ENCODE measurements at places on chromosomes 16 and 17.

DNA sequence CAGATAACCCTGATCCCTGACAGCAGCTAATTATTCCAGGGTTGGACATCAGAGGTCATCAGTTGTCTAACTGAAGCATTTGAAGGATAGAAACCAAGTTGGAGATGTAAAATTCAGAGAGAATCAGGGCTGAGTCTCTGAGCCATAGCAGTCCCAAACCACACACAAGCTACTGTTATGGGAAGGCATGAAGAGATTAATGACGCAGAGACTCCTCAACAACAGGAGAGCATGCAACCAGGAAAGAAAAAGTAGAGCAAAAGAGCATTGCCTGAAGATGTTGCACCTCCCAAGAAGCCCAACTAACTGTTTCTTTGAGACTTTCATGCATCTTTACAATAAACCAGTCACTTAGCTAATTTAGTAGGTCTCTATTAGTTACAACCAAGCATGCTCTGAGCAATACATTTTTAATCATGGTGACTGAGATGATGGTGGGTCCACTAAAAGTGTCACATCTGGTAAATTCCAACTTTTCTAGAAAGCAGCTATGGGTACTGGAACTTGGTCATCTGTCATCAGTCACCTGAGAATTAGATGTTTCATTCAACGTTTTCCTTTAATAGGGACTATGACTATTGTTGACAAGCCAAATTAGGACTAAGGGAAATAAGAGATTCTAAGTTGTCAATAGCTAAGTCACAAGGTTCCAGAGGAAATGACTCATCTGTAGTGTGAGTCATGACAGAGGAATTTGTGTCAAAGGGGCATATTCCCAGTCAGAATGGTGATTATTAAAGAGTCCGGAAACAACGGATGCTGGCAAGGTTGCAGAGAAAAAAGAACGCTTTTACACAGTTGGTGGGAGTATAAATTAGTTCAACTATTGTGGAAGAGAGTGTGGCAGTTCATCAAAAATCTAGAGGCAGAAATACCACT, 239.8 kb downstream of the CHD9NB start:
- DNase-seq = no peak

- DNase-seq = no peak
Measured at GRCh38 chr17:65436871-65437270, 124.6 kb downstream of the AXIN2 start.

DNA sequence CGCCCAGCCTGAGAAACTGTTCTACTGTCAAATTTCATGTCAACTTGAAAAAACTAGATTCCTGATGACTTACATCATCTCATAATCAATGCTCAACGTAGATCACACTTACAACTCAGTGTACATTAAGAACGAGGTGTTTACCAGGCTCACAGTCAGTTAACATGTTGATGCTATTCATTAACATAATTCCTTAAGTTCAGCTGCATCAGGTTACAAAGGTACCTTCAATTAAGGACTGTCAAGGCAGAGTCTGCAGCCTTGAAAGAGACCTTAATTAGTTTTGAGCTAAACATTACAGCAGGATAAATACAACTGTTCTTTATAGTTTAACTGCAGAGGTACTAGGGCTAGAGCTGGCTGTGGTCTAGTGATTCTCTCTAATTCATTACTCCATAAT, 1.9 kb downstream of the GNA13 start:
- DNase-seq = no peak

GRCh38 chr17:35094902-35095301, 24.8 kb downstream of the RAD51D start:
- no peak for DNase-seq

DNA sequence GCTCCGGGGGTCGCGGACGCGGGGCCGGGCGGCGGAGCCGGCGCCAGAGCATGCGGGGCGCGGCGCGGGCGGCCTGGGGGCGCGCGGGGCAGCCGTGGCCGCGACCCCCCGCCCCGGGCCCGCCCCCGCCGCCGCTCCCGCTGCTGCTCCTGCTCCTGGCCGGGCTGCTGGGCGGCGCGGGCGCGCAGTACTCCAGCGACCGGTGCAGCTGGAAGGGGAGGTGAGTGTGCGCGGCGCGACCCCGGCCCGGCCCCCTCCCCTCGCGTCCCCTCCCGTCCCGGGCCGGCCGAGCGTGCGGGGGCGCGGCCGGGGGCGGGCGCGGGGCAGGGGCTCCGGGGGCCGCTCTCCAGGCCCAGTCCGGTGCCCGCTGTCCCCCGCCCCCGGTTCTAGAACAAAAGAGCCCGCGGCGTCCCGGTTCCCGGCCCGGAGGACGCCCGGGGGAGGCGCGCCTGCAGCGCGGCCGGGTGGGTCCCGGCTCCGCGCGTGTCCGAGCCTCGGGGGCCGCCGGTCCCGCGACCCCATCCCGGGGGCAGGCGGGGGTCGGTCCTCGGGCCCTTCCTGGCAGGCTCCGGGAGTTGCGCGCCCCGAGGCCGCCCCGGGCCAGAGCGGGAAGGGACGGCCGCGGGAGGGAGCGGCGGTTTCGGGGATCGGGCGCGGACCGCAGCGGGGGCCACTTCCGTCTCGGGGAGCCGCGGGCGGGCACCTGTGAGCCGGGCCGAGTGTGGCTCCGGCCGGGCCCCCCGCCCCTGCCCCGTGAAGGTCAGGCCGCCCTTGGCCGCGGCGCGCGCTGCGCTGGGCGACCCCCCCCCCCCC, 563 bp downstream of the METRNL start:
- DNase-seq = no peak

GRCh38 chr16:48914070-48914469, 304.1 kb upstream of the N4BP1 start:
- no peak for DNase-seq

- no peak for DNase-seq
Measured at GRCh38 chr16:14244196-14245010, 173.3 kb downstream of the MRTFB start.

GRCh38 chr16:4505356-4506147, 29.4 kb downstream of the HMOX2 start:
- DNase-seq = peak; percentile 55

- no peak for DNase-seq
Measured at GRCh38 chr17:3771140-3771539, 29.8 kb downstream of the ITGAE start.

GRCh38 chr17:21392266-21392665, 16.1 kb downstream of the KCNJ12 start:
- no peak for DNase-seq

- no peak for DNase-seq
Measured at GRCh38 chr16:87322833-87323726, 5.9 kb upstream of the C16orf95 start.

DNA sequence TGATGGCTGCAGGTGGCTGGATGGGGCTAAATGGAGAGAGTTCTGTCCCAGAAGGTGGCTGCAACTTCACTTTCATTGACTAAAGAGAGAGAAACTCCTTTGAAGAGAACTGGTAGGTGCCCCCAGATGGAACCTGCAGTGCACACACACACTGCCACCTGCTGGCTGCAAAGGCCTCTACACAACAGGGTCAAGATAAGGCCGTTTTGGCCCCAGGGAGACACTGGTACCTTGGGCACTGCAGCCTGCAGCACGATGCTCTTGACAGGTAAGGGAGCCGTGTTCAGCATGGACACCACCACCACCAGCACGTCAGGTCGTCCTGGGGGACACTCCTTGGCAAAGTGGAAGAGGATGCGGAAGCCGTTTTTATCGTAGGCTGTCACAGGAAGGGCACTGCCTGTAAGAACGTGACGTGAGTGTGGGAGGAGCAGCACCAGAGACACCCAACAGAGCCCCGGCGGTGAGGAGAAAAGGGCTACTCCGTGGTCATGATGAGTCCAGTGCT, 22.7 kb downstream of the GGA3 start:
- DNase-seq = peak; percentile 45

- DNase-seq = no peak
Measured at GRCh38 chr17:40178660-40179059, 1.4 kb downstream of the RAPGEFL1 start.

GRCh38 chr17:45905814-45906213, 11.5 kb downstream of the MAPT start:
- DNase-seq = no peak

DNA sequence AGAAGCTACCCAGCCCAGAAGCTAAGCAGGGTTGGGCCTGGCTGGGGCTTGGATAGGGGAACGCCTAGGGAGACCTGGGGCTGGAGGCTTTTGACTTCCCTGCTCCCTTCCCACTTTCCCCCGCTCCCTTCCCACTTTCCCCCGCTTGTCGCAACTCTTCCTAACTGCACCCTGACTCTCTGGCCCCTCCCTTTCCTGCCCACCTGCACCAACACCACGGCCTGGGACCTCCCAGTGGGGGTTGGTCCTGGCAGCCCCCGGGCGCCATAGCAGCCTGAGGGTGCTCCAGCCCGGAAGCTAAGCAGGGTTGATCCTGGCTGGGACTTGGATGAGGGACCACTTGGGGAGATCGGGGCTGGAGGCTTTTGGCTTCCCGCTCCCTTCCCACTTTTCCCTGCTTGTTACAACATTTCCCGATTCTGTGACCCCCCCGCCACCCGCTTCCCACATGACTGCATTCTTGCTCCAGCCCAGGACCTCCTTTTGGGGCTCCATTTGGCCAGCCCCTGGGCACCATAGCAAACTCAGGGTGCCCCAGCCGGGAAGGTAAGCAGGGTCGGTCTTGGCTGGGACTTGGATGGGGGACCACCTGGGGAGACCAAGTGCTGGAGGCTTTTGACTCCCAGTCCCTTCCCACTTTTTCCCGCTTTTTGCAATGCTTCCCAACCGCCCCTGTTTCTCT, 2287.0 kb downstream of the TP53TG3F start:
- no peak for DNase-seq

DNA sequence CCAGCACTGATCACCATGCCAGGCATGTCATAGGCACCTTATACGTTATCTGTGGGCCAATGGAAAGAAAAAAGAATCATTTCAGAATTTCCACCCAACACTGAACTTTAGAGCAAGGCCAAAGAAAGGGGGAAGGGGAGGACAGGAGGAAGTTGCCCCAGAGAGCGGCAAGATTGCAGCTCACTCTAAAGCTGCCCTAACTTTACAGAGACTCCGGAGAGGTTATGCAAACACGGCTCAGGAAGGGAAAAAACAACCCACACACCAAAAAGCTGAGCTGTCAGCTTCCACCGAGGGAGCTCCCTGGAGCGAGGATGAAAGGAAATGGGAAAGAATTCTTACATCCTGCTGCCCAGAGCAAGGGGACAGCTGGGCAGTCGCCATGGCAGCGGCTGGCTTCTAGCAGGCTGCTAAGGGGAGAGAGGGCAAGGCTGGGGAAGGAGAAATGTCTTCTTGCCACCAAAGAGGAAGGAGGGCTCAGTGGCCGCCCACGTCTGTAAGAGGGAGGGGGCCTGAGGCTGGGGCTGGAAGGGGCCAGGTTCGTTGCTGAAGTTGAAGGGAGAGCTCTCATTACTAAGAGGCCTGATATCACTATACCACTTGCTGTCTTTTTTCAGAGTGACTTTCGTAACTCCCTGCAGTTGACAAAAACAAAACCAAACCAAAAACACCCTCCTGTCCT, 18.2 kb downstream of the COTL1 start:
- DNase-seq = peak; percentile 74

DNA sequence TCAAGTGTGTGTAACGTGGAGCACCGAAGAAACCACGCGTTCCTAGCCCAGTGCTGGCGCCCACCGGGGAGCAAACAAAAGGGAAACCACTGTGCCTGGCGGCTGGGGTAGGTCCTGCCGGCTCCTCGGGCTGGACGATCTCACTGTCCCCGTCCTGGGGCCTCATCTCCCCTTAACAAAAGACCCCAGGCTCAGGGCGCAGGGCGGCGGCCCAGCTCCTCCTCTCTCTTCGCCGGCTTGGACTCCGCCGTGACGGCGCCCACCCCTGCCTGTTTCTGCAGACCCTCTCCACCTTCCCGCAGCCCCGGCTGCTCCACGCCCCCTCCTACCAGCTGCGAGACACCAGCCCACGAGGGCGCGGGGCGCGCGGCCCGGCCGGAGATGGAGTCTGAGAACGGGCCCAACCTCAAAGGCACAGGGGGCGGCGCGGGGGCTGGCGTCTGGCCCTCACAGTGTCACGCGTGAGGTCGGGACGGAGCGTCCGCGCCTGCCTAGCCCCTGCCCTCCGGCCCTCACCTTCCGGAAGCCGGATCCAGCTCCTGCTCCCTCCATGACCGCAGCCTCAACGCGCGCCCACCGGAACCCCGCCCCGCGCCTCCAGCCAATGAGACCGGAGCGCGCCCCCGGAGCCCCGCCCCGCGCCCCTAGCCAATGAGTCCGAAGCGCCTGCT, at the start of gene CENPX:
Gene CENPX, minus strand, starts transcription at position 569 of the 671 bp plus-strand sequence. Its CDS starts 17 bp downstream, at position 552.
- no peak for DNase-seq

- DNase-seq = no peak
Measured at GRCh38 chr16:83856792-83857191, 42.1 kb upstream of the MLYCD start.

DNA sequence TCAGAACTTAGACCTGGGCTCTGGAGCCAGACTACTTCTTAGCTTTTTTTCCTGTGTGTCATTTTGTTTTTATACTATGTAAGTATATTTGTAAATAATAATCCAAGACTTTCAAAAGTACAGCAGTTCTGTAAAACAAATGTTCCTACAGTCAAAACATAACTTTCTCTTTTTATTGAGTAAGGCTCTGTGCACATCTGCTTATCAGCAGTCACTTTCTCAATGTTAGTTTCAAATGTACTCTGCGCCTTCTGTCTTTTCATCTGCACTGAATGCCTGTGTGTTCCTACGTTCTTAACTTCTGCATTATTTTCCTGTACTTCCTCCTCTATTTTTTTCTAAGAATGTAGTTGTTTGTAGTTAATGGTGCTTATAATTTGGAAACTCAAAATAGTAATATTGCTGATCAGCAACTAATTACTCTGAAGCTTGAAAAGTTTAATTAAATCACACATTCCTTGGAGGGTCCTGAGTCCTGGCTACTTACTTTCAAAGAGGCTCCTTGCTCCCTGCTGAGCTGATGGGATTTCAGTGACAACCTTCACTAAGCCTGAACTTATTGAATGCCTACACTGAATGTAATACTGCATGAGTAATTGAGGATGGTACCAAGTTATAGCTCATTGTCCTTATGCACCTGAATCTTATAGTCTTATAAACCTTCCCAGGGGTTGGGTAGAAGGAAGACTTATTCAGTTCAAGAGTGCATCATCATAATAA, 329.9 kb downstream of the KCNJ2 start:
- DNase-seq = no peak

DNA sequence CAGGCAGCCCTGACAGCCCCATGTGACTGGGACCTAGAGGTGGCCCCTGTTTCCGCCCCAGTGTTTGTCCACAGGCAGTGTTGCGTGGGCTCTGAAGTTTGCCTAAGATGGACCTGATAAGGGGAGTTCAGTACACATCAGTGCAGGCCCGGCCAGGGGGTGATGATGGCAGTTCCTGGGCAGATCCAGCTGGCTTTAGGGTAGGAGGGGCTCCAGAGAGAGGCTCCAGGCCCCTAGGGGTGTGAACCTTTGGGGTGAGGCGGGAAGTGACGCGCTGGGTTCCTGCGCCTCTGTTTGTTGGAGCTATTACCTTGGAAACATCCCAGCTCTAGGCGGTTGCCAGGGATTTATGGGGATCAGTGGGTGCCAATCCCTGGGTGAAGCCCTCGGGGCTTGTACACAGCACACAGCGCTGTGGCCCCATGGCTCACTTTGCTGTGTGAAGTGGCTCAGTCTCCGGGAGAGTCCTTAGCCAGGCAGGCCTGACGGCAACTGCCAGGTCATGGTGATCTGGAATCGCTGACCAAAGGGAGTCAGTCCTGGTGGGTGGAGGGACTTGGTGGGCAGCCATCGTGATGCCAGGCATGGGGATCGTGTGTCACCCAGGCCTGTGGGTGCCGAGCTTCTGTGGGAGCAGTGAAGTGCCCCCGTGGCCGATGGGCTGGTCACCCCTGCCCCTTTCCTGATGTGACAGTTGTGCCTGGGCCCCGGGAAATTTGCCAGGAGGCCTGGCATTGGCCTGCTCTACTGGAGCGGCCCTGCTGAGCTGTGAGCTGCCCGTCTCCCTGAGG, 146.1 kb downstream of the SEC14L1 start:
- DNase-seq = no peak
